ENCODE measurements at places on chromosomes 3 and 15. TPM values are rescaled to one million over a fixed set of nuclear protein-coding genes. Genes with fewer than 3 reads are reported as not detected.

The RAMAC gene
- total RNA-seq, result 26.1 TPM

The FRMD5 gene
- 1.3 TPM for total RNA-seq

The OXTR gene
- 310 TPM for total RNA-seq

The ARMC8 gene
- total RNA-seq, result 70.8 TPM

The CAND2 gene
- total RNA-seq, result 6.1 TPM

The SLC22A13 gene
- total RNA-seq, result 0.43 TPM

The GP5 gene
- total RNA-seq, result not detected

The ZKSCAN7 gene
- 5.8 TPM for total RNA-seq

The IL17RC gene
- 42.8 TPM for total RNA-seq

The KIF15 gene
- 9.9 TPM for total RNA-seq

The CCR8 gene
- not detected for total RNA-seq

The CMTM8 gene
- total RNA-seq, result not detected

The MORC1 gene
- total RNA-seq, result not detected

The CASR gene
- total RNA-seq, result not detected
